ENCODE measurements at places on chromosomes 16 and 17.

DNA sequence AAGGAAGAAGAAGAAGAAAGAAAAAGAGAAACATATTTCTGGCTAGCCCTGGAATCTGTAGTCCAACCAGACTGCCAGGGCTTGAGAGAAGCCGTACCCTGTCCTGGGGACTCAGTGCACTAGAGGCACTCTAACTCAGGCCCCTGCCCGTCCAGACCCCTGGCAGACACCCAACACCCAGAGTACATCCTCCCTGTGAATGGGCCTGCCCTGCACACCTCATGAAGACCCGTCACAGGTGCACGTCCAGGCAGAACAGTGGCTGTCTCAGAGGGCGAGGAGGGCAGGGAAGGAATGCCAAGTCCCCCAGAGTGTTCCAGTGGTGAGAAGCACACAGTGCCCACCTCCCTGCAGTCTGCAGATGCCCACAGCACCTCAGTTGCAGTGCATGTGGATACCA, 23.0 kb downstream of the MPG start:
- no peak for DNase-seq

DNA sequence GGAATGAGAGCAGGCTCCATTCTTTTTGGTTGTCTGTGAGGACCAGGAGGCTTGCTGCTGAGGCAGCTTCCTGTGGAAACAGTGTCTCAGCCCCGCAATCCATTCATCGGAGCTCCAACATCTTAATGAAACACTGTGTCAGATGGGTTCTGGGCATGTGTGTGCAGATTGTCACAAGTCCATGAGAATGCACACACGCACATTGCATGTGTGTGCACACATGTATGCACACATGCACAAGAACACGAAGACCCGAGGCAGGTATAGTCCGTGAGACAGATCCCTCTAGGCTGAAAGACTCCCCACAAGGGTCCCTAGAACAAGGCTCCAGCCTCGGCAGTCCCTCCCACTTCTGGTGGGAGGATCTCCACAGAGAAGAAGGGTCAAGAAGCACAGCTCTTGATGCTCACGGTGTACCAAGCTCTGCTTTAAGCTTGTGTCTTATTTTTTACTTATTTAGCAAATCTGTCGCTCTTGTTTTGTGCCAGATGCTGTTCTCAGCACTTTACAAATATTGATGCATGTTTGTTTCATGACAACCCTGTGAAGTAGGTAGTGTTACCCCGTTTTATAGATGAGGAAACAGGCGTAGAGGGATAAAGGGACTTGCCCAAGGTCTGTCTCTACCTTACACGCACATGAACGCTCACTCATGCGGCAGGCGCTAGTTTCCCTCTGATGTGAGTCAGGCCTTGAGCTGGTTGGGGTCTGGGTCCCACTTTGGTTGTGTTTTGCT, 213.1 kb downstream of the SEC14L1 start:
- no peak for DNase-seq

GRCh38 chr16:7382521-7382920, 49.9 kb downstream of the RBFOX1 start:
- DNase-seq, result no peak

- peak; percentile 73 for DNase-seq
These were observed 8.6 kb downstream of the BAHCC1 start for GRCh38 chr17:81403671-81404534.

- no peak for DNase-seq
These were observed 26.8 kb upstream of the SLC5A10 start for GRCh38 chr17:18925187-18925586.

- no peak for DNase-seq
These were observed 674 bp downstream of the PPP1R27 start for GRCh38 chr17:81833921-81834830.

- no peak for DNase-seq
These were observed 29.1 kb downstream of the LDHD start for GRCh38 chr16:75087375-75087979.

- DNase-seq, result no peak
These were observed 3.9 kb upstream of the PHAF1 start for GRCh38 chr16:67105881-67106280.

DNA sequence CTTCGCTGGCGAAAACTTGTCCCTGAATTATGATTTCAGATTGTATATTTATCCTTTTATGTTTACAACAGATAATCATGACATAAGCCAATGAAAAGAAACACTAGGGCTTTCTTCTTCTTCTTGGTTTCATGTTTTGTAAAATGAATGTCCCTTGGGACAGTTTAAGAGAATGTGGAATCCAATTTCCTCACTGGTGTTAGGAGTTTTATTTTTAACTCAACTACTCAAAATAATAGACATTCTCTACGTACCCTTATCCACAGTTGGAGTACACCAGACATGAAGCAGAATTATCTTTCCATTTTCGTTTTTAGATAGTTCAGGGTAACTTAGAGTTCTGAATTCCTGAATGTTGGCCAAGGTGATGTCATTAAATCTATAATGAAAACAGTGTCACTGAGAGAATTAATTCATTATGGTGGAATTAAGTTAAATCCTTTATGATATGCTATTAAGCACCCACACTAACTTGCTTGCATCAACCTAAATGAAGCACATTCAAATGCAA, 43.4 kb downstream of the IRX6 start:
- DNase-seq, result peak; percentile 83

DNA sequence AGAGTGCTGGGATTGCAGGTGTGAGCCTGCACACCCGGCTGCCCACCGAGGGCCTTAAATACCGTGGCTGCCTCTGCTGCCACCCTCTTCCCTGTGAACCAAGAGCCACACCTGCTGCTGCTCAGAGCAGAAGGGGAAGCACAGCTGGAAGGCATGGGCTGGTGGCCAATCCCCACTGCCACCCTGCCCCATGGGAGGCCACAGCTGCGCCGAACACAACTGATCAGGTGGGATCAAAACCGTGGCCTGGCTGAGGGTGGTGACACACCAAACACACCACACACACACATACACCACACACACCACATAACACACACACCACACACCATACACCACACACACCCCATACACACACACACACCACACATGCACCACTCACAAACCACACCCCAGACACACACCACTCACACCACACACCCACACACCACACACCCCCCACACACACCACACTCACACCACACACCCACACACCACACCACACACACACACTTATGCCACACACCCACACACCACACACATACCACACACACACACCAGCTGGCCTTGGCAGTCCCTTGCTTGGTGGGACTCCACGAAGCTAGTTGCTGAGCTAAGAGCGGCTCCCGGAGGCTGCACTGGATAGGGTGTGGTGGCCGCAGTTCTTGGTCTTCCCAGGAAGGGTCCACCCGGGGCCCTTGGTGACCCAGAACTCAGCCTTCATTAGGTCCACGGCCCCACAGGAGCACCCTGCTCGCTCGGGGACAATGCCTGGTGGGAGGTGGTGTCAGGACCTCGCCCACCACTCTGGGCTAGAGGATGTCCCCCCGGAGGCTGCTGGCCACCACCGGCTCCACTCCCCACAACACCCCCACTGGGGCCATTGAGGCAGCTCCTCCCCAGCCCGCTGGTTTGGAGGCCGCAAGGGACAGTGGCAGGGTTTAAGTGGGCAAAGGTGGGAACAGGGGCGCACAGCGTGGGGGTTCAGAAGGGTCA, 14.9 kb downstream of the CEP131 start:
- DNase-seq, result no peak

DNA sequence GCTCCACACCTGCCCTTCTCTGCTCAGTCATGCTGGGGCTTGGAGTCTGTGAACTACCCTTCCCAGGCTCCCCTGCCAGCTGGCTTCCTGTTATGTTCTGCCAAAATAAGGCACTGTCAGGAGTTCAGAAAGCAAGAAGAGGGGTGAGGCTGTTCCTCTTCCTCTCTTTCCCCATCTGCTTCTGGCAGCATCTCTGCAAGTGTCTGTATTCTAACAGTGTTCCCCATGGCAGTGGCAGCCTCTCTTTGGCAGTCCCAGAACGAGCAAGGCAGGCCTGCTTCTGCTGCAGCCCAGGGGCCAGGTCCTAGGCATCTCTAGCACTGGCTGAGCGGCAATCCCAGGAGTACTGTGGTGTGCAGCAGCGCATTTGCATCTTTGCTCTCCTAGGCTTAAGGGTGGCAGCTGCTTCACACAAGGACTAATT, 219.1 kb downstream of the STX8 start:
- DNase-seq, result no peak

DNA sequence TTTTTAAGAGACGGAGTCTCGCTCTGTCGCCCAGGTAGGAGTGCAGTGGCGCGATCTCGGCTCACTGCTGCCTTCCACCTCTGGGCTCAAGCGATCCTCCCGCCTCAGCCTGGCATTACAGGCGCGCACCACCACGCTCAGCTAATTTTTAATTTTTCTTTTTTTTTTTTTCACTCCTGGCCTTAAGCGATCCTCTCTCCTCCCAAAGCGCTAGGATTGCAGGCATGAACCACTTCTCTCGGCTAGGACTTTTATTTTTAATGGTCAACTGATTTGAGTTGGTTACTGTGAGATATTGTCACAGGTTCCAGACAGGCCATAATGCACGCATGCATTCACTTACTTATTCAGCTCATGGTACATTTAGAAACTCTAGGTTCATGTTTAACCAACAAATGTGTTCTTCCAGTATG, 888 bp downstream of the PIGW start:
- no peak for DNase-seq

- DNase-seq, result no peak
These were observed 228.7 kb downstream of the MSI2 start for GRCh38 chr17:57484826-57485565.

DNA sequence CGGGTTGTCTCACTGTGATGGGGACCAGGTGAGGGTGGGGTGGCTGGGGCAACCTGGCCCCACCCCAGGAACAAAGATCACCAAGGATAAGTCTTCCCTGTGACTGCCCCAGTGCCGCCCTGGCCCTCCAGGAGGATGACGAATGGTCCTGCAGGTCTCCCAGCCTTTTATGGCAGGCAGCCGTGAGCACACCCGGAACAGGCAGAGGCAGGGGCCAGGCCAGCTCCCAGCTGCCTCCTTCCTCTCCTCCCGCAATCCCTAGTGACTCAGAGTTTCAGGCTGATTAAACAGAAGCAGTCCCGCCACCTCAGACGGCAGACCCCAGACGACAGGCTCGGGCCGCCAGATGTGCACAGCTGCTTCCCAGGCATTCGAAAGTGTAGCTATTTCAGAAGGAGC, 13.3 kb downstream of the JUP start:
- peak; percentile 75 for DNase-seq

DNA sequence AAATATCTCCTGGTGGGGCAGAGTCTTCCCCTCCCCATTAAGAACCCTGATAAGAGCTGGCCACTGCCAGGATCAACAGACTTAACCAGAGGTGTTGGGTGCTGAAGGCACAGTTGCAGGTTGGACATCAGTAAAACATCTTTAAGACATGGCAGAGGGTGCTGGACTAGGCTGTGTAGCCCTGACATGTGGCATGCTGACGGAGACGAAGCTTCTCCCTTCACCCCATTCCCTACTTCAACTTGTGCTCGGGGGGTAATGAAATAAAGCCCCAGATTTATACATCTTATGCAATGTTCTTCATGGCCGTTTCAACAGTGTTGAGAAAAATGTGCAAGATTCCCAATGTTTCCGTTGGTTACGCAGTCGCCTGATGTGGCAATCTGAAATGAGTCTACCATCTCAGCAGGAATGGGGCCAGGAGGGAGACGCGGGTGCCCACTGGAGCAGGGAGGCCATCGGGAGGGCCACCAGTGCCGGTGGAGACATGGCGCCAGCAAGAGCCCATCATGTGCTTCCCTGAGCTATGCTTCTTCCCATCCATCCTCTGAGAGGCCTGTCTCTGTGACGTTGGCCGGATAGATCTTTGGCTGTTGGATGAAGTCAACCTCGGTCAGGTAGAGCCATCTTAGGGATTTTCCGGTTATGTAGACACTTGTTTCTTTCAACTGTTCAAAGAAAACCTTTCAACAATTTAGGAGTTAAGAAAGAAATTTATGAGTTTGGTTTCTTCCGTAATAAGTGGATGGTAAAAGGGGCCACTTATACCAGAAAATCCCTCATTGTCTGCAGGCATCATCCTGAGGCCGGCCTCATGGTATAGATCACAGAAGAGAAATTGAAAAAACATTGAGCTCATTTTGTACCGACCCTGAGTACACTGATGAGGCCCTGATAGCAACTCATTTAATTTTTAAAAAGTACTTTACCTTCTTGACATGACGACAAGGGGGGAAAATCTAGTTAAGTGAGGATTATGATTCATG, 6.4 kb downstream of the IRF8 start:
- no peak for DNase-seq

DNA sequence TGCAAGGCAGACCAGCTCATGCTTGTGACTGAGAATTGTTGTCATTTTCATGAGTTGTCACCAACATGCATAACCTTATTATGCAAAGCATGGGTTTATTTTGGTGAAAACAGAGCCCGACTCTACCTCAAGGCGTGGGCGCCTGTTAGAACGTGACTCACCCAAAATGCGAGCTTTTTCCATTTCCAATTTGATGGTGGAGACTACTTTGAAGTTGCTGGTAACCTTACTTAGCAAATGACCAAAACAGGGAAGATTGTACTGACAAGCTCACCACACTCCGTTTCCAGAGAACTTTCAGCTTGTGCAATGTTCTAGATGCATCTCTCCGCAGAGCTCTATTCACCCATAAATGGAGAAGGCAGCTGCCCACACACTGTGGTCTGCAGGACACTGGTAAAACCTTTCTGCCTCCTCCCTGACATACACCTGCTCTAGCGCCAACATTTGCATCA, 284.5 kb downstream of the MAF start:
- no peak for DNase-seq

- DNase-seq, result no peak
These were observed 175.2 kb upstream of the NLRP1 start for GRCh38 chr17:5759501-5759925.

DNA sequence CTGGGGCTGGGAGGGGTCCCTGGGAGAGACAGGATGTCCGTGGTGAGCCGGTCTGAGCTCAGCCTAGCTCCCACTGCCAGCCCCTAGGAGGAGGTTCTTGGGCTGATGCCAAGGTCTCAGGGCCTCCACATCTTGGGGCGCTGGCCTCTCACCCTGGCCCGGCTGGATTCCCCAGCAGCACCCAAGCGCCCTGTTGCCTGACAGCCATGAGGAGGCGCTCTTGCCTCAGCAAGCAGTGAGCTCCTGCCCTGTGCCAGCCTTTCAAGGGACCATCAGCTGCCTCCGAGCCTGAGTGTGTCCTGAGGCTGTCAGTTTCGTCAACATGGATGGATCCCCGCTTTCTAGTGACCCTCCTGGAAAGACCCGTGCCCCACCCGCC, 234.9 kb upstream of the CIBAR2 start:
- DNase-seq, result peak; percentile 38

DNA sequence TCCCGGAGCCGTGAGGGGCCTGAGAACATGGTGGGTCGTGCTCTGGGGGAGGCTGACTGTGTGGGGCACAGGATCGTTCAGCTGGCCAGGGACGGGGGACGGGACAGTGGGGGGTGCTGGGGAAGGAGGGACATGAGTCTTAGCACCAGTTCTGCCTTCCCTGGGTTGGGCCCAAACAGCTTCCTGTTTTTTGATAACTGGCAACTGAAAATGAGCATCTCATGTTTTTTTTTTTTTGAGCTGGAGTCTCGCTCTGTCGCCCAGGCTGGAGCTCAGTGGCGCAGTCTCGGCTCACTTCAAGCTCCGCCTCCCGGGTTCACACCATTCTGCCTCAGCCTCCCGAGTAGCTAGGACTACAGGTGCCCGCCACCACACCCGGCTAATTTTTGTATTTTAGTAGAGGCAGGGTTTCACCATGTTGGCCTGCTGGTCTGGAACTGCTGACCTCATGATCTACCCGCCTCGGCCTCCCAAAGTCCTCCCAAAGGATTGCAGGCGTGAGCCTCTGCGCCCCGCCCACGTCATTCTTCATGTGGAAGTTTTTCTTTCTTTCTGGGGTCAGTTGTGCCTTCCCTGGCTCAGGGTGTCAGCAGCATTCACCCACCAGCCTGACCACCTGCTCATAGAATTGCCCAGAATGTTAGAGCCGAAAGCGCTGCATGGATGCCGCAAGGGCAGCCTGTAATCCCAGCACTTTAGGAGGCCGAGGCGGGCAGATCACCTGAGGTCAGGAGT, 6.4 kb downstream of the ASPSCR1 start:
- DNase-seq, result no peak
